ENCODE measurements at places on chromosomes 16 and 17.
A peak's percentile ranks its signal among the peaks of the same experiment; 100 is the strongest.

DNA sequence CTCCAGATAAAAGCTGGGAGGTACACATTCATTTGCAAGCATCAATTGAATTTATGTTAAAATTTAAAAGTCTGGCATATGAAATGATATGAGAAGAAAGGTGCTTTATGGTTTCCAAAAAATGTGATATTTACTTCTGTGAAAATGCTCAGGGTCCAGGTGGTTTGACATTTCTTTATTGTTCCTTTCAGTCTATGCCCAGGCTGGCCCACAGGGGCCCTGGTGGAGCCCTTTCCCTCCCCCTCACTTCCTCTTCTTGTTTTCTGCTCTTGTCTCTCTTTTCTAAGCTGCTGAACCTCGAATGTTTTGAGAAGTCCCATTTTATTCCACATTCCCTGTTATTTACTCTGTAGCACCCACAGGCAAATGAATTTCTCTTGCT lies 127.8 kb downstream of the HS3ST3B1 start:
- peak; percentile 12 for DNase-seq

- no peak for DNase-seq
Measured at GRCh38 chr17:63435681-63436522, 10.2 kb downstream of the CYB561 start.

DNA sequence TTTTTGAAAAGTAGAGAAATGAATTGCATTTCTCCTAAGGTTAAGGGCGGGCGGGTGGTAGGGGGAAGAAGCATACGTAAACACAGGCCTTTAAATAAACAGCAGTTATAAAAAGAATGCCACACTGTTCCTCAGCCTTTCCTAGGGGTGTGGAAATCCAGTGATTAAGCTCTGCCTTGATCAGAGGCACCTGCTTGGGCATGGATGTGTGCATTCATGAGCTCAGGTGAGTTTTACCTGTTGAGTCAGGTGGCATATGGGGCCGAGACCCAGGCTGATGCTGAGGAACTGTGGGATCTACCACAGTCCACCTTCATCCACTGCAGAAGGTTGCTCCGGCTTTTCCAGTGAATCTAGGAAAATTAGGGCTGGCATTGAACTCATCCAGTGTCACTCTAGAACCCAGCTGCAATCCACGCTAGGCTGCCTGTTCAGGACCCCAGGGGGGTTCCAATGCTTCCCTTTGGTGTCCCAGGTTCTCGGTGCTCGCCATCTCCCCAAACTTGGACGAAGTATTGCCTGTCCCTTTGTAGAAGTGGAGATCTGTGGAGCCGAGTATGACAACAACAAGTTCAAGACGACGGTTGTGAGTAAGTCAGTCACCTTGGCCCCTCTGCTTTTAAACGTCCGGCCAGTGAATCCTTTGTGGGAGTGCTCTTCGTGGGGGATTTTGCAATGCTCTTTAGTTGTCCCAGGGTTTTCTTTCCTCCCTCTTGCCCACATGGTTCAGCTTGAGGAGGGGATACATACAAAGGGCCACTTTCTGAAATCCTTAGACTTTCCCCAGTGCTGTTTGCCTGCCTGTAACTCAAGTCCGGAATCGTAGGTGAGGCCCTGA lies 72.7 kb downstream of the SDR42E1 start:
- no peak for DNase-seq

- DNase-seq, result no peak
Measured at GRCh38 chr17:1173432-1174262, 6.1 kb downstream of the ABR start.

DNA sequence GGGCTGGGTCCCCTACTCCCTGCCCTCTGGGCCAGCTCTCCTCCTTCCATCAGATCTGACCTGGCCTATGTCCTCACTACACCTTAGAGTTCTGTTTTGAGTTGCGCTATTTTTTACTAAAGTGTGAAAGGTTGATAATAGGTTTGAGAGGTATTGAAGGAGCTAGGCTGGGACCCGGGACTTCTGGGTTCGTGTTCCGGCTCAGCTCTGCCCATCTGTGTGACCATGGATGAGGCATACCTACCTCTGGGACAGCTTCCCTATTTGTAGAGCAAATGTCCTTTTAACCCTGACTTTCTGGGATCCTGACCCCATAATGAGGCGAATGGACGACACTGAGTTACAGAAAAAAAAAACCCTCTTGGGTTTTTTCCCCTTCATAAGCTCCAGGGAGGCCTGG lies 36.0 kb downstream of the IL21R start:
- no peak for DNase-seq

DNA sequence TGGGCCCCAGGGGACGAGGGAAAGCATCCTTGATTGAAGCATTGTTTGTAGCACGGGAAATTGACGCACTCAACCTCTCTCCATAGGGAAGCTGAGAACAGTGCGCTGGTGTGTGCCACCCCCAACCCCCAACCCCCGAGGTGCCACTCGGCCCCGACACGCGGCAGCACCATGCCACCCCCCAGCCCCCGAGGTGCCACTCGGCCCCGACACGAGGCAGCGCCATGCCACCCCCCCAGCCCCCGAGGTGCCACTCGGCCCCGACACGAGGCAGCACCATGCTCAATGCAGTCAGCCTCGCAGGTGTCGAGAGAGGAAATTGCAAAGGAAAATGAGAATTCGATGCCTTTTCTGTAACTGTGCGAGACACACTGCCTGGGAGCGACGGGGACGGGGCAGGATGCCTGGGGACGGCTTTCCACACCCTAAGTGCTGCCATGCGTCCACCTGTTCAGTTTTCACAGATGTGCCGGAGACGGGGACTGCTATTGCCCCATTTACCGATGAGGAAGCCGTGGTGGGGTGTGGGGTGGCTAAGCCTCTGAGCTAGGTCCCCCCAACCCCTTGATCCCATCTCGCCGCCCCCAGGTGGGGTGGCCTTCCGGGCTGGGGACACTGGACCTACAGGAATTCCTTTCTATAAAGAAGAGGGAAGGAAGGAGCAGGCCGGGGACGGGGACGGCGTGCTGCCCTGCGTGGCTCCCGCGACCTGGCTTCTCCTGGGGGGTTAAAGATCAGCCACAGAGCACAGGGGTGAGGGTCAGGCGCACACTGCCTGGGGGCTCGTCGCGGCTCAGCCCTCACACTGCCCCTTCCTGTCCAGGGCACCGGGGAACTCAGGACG lies 9.8 kb downstream of the CBFA2T3 start:
- no peak for DNase-seq

DNA sequence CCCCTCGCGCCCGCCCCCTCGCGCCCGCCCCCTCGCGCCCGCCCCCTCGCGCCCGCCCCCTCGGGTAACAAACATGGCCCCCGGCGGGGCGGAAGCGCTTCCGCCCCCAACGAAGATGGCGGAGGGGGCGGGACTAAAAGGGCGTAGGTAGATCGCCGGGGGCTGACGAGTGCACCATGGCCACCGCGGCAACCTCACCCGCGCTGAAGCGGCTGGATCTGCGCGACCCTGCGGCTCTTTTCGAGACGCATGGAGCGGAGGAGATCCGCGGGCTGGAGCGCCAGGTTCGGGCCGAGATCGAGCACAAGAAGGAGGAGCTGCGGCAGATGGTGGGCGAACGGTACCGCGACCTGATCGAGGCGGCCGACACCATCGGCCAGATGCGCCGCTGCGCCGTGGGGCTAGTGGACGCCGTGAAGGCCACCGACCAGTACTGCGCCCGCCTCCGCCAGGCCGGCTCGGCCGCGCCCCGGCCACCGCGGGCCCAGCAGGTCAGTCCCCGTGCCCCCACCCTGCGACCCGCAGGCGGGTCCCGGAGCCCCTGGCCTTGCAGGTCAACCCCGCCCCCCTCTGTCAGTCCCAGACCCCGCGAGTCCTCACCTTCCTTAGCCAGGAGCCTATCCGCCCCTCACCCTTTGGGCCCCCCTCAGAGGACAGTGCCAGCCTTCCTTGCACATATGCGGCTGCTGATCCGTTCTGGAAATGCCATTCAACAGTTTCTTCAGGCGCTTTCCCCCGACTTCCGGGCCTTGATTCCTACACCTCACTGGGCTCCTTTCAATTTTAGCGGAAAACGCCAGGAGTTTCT lies at the start of gene COG1:
Gene COG1 (plus strand): TSS at position 162 of the 808 bp plus-strand sequence. CDS start 15 bp downstream, at position 177.
- peak; percentile 84 for DNase-seq

GRCh38 chr16:31513126-31513525 lies 4.9 kb upstream of the RUSF1 start:
- no peak for DNase-seq

- DNase-seq, result peak; percentile 59
Measured at GRCh38 chr16:89093602-89094251, at the start of gene ACSF3. Gene ACSF3 (plus strand): TSS chr16:89093852. CDS start chr16:89100682, 6,830 bp downstream.

GRCh38 chr16:84616515-84616914 lies 1.4 kb downstream of the COTL1 start:
- DNase-seq, result no peak

DNA sequence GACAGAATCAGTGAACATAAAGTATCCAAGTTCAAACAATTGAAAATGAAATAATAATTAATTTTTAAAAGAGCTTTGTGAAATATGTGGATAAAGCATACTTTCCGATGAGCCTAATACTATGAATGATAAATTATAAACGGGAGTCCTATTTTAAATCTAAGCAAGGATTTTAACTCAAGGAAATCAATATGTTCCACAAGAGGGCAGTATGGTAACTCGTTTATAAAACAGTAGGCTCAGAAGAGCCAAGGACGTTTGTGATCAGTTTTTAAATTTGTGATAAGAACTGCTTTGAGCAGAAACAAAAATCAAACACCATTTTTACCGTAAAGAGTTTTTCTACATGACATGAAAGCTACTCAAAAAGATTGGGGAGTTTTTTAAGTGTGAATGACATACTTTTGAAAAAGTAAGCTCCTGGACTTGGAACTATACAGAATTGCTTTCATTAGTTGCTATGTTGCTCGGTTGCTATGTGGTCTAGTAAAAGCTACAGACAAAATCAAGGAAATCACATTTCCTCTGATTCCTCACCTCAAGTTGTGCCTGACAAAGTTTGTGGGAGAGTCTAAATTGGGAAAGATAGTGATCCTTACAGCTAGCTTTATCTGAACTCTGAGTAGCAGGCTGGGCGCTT lies 11.8 kb upstream of the TEKT1 start:
- DNase-seq, result no peak

DNA sequence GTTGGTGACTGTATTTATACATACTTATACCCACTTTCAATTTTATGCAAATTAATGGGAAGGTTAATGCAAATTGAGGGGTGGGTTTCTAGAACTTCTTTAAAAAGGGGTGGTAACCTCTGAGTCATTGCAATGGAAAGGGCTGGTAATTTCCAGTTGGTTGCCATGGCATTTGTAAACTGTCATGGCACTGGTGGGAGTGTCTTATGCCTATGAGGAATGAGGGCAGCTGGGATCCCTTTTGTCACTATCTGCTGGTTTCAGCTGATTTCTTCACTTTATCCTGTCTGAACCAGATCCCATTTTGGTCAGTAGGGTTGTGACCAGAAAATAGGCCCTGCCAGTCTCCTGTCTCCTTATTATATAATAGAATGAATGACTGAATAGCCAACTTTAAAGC lies 1006.7 kb upstream of the GOT2 start:
- DNase-seq, result no peak

GRCh38 chr16:81485824-81486539 lies 41.4 kb downstream of the CMIP start:
- DNase-seq, result no peak

- DNase-seq, result no peak
Measured at GRCh38 chr17:76911299-76912017, 43.3 kb downstream of the MGAT5B start.

- no peak for DNase-seq
Measured at GRCh38 chr17:20095336-20096080, 86.3 kb downstream of the SPECC1 start.

GRCh38 chr17:49146620-49147306 lies 14.2 kb downstream of the B4GALNT2 start:
- DNase-seq, result no peak

GRCh38 chr17:17328251-17328650 lies 25.1 kb downstream of the NT5M start:
- DNase-seq, result no peak

GRCh38 chr17:60165971-60166370 lies 16.2 kb downstream of the CA4 start:
- DNase-seq, result no peak

GRCh38 chr16:48862087-48862532 lies 252.1 kb upstream of the N4BP1 start:
- no peak for DNase-seq

DNA sequence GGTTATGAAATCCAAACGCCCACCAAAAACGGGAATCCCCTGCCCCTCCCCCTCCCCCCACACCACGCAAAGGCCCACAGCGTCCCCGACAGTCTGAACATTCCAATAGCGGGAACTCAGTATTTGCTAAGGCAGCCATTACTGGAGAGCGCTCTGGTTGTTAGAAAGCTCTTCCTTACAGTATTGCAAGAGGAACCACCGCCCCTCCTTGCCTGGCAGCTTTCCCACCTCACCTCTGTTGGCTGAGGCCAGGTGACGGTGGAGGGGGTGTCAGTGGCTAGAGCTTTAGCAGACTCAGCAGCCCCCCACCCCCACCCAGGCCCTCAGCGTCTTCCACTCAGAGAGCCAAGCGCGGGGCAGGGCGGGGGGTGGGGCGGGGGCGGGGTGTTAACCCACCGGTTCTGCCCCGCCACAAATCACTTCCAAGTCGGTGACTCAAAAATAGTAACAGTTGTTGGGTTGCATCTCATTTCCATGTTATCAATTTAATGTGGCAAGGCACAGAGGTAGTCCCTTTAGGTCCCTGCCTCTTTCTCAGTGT lies 2.2 kb upstream of the PLEKHH3 start:
- DNase-seq, result no peak

DNA sequence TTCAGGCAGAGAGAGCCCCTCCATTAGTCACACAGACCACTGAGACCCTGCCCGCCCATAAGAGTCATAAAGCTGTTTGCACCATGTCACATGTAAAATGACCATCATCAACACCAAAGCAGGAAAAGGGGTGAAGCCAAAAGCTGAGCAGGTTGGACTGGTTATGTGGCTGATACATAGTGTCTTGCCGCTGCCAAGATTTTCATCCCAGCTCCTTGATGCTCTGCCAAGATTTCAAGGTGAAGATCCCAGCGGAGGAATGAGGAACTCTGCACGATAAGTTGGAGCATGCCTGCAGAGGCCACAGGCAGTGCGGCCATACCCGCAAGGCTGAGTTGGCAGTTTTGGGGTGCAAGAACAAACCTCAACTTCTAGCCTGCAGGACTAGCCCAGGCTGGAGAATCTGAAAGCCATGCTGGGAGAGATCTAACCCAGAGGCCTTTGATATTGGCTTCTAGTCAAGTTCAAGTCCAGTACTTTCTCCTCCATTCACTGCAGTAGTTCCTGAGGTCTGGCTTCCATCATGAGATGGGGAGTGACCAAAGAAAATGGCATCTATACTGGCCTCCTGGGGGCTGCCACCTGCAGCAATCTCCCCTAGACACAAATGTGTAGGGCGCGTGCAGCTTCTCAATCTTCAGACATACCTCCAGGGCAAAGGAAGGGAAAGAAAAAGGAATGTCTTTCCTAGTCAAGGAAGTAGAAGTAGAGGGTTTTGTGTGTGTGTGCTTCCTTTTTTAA lies 79.7 kb upstream of the NOL11 start:
- no peak for DNase-seq

GRCh38 chr17:17494870-17495535 lies 1.2 kb downstream of the RASD1 start:
- DNase-seq, result no peak

DNA sequence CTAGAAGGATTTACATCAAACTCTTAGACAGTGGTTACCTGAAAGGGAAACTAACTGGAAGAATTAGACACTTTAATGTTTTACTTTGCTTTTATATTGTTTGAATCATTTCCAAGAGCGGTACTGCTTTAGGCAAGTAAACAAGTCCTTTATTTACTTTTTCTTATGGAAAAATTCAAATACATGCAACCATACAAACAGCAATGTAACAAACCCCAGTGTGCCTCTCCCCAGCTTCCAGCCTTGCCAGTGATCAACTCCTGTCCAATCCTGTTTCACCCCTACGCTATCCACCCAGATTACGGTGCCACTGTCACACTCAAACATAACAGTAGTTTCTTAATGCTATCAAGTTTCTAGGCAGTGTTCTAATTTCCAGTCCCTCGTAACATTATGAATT lies 85.9 kb downstream of the C16orf95 start:
- no peak for DNase-seq

- no peak for DNase-seq
Measured at GRCh38 chr16:35302859-35303258, 1843.4 kb downstream of the TP53TG3F start.
